ENCODE measurements at places on chromosomes 1 and 21.

- no peak for DNase-seq
Measured at GRCh38 chr1:183094351-183094750, 71.1 kb downstream of the LAMC1 start.

GRCh38 chr21:8991088-8991907 is 1530.1 kb upstream of the TPTE start:
- DNase-seq, result no peak

DNA sequence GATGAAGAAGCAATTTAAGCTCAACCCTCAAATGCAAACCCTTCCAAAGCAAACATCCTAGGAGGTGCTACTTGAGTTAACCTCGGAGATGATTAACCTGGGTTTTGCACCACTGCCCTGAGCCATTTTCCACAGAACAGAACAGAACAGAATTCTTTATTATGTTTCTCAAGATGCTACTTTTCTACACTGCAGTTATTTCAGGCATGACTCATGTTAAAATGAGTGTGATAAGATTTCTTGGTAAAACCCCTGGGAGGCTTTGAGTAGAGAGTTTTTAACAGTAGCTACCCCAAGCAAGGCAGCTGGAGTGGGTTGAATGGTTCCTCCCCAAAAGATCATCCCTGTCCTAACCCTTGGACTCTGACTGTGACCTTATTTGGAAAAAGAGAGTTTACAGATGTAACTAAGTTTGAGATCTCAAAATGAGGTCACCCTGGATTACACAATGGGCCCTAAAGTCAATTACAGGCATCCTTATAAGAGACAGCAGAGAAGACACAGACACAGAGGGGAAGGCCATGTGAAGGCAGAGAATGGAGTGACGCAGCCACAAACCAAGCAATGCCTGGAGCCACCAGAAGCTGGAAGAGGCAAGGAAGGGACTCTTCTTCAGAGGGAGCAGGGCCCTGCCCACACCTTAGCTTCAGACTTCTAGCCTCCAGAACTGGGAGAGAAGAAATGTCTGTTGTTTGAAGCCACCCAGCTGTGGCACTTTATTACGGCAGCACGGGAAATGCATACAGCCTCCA is 153.4 kb downstream of the ETS2 start:
- DNase-seq, result no peak

DNA sequence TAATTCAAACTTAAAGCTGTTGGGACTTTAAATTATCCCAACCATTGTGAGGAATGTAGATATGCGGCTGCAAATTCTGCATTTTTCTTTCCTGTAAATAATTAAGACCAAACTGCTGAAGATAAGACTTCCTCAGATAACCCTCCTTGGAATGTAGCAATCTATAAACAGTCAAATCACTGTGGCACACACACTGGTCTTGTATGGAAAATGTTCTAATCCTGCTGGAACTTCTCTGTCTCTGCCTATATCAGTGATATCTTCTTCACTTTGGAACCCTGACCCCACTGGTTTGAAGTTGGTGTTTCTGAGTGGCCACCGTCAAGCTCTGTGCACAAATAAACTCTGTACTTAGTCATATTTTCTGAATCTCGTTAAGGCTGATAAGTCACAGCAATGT is 32.9 kb downstream of the HSF2BP start:
- no peak for DNase-seq

- no peak for DNase-seq
Measured at GRCh38 chr1:230235876-230236275, 168.8 kb downstream of the GALNT2 start.

- DNase-seq, result no peak
Measured at GRCh38 chr1:119000371-119001180, 12.4 kb upstream of the TBX15 start.

DNA sequence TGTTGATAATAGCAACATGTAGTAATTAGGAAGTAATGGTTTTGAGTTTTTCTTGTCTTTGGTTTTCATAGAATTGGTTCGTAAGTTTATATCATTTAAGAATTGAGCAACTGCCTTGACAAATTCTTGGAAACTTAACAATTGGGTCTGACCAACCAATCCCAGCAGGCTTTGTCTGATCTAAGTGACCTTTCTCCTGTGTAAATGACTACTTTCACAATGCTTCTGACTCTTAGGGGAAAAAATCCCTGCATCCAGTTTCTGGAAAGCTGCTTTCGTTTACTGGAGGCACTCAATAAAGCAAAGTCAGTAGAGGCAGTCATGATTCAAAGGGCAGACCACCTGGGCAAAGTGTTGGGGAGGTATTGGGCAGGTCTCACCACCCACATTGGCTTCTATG is 303.6 kb upstream of the FAM78B start:
- DNase-seq, result no peak

GRCh38 chr1:6056572-6056948 is 10.9 kb downstream of the KCNAB2 start:
- no peak for DNase-seq

DNA sequence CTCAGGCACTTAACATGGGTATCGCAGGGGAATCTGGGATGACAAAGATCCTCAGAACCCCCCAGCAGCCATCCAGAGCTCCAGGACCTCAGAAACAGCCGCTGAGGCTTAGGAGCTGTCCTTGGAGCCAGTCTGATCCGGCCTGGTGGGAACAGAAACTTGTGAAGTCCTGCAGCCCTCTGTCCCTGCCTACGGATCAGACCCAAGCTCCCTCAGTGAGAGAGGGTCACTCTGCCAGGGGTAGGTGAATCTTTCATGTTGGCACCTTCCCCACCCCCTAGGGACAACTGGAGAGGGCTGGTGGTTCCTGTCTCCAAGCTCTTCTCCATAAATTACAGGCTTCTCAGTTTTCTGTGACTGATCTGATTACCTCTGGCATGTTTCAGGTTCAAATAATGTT is 122.3 kb downstream of the TLR5 start:
- no peak for DNase-seq

DNA sequence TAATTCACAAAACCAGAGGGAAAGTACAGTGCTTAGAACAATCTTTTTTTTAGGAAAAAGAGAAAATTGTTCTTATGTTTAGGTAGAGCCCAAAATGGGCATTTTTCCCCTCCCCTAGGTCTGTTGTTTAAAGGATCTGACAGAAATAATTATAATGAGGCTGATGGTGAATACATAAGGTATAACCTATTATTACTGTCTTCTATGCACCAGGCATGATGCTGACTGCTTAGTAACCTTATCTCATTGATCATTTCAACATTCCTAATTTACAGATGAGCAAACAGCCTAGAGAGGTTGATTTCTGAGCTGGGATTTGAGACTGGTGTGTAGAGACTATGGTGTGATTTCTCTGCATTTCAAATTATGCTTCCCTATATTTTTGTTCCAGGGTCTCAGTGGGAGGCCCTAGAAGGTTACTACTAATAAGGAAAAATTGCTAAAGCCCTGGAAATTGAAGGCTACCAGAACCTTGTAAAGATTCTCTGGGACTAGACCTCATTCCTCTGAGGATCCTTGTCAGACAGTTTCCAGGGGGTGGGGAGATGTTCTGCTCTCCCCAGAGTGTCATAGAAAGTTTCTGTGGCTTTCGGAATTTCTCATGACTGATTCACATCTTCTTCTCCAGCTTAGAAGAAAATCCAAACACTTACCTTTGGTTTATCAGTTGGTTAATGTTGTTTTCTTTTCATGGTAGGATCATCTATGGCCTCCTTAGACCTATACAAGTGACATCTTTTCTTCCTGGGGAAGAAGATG is 44.9 kb downstream of the ROR1 start:
- DNase-seq, result no peak

GRCh38 chr1:50271337-50271736 is 151.9 kb downstream of the DMRTA2 start:
- no peak for DNase-seq

GRCh38 chr1:197360068-197360467 is 92.0 kb downstream of the CRB1 start:
- no peak for DNase-seq
